Fibroblast of skin of left quadriceps (primary cell): ENCODE measurements at places on chromosomes 2 and 18.

DNA sequence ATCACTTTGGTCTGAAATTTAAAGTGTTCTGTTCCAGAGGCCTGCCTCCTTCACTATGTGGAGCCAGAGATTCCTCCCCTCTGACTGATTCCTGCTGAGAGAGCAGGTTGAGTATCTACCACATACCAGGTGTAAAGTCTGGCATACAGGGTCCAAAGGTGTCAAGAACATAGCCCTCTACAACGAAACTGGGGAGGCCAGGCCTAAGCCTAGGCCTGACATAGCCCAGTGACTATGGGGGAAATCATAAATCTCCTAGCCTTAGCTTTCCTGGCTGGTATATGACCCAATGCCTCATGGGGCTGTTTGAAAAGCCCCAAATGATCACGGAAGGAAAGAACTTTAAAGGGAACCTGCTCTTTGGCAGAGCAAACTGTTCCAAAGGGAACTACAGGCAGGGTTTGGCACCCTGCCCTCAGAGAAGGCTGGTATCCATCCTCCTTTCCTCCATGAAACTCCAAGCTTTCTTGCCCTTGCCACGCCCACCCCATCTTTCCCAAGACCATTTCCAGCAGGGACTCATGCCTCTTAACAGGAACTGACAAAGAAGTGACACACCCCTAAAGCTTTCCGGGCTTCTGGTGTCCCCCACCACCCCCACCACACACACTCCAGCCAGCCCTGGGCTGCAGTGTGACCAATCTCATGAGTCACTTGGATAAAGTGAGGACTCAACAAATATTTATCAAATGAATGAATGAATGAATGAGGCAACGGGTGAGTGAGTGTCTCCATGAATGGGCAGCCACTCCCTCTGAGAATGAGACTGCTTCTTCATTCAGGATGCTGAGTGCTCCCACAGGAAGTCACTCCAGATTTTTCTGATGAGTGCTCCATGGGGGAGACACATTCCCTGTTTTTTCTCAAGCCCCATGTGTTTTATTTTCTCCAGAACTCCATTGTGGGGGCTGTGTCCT, 114.5 kb upstream of the STPG4 start:
- peak; percentile 90 for DNase-seq

DNA sequence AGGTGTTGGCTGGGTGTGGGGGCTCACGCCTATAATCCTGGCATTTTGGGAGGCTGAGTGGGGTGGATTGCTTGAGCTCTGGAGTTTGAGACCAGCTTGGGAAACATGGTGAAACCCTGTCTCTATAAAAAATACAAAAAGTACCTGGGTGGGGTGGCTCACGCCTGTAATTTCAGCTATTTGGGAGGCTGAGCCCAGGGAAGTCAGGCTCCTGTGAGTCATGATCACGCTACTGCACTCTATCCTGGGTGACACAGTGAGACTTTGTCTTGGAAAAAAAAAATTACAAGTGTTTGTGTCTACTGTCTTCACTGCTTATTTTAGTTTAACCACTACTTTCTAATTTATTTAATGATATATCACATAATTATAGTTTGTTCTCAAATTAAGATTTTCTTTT, 62.7 kb upstream of the DOCK10 start:
- no peak for DNase-seq

- no peak for DNase-seq
These were observed 32.1 kb downstream of the MRPL44 start for GRCh38 chr2:223989206-223989855.

DNA sequence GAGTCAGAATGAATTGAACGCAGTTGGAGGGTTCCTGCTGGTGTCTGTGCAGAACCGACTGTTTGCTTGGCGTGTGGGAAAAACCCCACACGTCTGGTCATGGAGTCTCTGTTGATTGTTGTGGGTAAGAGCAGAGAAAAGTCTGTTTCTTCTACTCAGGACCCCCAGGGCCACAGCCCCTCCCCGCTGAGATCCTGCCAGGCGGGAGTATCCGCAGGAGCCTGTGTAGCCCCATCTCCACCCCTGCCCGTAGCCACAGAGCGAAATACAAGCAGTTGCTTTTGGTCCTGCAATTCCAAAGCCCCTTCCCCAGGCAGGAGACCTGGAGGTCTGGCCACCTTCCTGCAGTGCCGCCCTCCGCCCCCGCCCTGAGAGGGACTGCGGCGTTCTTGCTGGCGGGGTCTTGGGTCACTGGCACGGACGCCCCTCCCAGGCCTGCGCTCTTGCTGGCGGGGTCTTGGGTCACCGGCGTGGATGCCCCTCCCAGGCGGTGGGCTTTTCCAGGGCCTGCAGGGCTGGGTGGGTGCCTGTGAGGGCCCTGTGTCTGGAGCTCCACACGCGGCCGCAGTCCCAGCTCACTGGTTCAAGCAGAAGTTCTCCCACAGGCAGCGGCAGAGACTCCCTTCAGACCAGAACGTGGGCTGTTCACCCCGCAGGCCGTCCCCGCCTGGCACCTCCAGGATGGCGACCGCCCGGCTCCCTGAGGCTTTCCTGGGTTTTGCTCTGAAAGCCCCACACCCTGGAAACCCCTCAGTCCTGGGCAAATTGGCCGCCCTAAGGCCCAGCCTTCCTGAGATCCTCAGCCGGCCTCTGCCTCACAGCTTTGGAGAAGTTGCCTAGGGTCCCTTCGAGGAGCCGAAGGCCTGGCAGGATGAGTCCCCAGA, 76.0 kb upstream of the CTDP1 start:
- no peak for DNase-seq

DNA sequence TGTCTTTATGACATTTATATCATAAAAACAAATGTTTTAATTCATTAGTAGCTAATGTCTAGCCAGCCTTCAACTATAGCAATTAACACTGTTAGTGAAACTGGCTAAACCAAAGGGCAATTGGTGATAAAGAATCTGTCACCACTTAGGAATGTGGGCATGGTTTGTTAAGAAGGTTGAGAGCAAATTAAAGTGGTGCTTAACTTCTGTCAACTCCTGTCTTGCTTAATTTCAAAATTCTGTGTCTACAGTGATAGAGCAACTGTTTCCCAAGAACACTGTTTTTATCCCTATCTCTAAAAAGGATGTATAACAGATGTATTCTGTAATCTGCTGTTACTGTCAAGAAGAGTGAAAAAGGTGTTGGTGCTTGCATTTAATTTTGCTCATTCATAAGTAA, 36.5 kb downstream of the CFAP36 start:
- no peak for DNase-seq

DNA sequence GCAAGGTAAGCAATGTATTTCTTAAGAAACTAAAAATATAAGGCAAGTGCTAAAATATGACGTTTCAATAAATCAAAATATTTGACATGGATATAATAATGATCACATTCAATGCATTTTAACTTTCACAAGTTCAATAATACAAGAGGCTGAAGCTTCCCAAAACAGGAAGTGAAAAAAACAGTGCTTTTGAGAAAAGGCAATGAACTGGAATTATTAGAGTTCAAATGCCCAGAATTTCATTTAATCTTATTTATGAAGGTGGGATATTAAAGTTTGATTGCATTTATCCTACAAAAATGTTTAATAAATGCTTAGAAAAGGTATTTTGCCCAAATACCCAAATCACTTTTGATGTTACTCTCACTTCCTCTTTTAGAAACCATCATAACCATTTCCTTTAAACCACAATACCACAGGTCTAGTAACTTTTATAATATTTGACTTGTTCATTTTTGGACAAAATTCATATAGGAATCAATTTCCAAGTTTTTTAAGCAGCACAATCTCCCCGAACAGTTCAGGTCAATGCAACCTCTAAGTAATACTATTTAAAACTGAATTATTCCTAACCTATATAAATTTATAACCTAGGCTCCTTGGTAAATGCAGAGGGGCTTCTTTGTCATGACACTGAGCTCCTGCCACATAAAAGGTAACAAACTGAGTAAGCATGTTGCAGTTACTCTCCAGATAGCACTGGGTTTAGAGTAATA, 2.1 kb downstream of the NCKAP1 start:
- no peak for DNase-seq

DNA sequence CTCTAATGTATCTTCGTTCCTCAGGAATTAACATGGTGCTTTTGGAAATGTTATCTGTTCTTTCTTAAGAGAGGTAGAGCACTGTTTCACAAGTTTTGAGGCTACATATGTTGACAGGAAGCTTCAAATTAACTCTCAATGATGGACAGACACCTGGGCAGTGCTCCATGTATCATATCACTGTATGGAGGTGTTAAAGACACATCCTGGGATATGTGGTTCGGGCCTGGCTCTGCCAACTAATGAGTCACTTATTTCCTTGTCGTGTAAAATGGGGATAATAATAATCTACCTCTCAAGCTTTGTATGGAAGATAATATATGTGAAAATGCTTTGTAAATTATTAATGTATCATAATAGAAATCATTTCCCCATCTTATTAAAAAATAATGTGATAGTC, 90.2 kb downstream of the PARD3B start:
- DNase-seq = no peak

DNA sequence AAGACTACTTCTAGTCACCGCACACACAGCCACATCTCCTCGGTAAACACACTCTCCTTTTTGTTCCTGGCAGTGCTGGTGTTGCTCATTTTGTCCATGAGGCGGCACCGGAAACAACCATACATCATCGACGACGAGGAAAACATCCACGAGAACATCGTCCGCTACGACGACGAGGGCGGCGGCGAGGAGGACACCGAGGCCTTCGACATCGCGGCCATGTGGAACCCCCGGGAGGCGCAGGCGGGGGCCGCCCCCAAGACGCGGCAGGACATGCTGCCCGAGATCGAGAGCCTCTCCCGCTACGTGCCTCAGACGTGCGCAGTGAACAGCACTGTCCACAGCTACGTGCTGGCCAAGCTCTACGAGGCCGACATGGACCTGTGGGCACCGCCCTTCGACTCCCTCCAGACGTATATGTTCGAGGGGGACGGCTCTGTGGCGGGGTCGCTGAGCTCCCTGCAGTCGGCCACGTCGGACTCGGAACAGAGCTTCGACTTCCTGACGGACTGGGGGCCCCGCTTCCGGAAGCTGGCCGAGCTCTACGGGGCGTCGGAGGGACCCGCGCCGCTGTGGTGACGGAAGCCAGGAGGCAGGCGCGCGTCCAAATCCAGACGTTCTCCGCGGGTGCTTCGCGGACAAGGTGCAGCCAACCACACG, 221.0 kb downstream of the CDH20 start:
- no peak for DNase-seq

DNA sequence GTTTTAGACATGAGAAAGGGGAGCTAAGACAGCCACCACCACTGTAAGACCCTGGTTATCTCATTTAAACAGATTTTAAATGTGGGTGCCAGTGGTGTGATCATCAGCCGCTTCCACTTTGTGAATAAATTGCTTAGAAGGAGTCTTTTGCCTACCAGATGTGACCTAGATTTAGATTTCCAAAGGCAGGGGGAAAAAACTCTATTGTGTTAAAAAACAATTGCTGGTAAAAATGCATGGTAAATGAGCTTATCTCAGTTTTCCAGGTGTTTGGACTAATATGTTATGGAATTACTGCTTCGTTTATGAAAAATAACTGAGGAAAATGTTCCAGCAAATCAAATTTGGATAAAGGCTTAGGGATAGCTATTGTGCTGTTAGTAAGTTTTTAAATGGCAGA, 466.3 kb upstream of the RAB12 start:
- DNase-seq = no peak

DNA sequence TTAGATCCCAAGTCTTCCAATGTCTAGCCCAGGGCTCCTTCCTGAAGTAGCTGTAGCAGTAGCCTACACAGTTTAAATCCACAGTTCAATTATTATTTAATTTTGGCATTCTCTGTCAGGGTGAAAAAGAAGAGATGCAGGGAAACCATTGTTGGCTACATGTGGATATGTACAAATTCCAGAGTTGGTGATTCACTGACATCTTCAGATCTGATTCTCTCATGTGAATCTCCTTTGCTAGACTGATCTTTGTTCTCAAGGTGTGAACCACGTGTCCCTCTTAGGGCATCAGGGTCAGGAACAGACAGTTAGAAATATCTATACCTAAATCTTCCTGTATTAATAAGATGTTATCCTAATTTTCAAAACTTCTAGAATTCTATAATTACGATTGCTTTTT, 36.7 kb downstream of the ADCYAP1 start:
- no peak for DNase-seq

GRCh38 chr2:230830428-230830827, 34.3 kb upstream of the ITM2C start:
- no peak for DNase-seq

DNA sequence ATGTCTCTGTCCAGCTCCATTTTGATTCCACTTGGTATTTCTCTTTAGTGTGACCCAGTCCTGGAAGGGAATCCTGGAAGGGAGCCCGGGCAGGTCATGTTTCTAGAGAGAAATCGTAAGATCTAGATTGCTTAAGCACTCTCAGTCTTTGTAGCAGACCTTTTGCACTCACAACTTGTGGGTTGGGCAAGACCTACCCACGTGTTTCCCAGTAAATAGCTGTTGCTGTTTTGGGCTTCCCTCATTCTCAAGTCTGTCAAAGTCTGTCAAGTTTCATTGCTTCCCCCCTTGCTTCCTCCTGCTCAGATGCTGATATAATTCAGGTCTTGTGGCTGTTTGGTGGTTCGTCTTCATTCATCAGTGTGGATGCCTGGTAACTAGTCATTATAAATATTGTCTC, 17.4 kb upstream of the NEMP2 start:
- DNase-seq = no peak

GRCh38 chr2:225398372-225398771, 1.1 kb upstream of the NYAP2 start:
- no peak for DNase-seq

GRCh38 chr2:39583781-39584180, 81.9 kb upstream of the TMEM178A start:
- DNase-seq = no peak

- no peak for DNase-seq
These were observed 16.8 kb downstream of the EVX2 start for GRCh38 chr2:176066645-176067588.

DNA sequence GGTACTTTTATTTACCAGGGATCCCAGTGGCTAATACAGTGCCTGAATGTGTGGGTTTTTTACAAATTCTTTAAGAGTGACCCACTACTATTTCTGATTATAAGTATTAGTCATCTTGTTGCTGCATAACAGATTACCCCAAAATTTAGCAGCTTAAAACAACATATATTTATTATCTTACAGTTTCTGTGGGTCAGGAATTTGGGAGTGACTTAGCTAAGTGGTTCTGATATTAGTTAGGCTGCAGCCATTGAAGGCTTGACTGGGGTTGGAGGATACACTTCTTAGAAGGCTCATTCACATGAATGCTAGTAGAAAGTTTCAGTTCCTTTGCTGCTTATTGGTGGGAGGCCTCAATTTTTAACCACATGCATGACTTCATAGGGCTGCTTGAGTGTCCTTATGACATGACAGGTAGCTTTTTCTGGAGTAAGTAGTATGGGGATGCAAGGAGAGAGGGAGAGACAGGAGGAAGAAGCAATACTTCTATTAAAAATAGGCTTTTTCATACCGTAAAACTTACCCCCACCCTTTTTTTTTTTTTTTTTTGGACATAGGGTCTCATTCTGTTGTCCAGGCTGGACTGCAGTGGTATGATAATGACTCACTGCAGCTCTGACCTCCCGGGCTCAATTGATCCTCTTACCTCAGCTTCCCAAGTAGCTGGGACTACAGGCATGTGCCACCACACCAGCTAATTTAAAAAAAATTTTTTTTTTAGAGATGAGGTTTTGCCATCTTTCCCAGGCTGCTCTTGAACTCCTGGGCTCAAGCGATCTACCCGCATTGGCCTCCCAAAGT, 13.3 kb upstream of the POLE4 start:
- no peak for DNase-seq
